ENCODE measurements at places on chromosomes 4 and X. TPM values are rescaled to one million over a fixed set of nuclear protein-coding genes. Genes with fewer than 3 reads are reported as not detected.
A peak's percentile ranks its signal among the peaks of the same experiment; 100 is the strongest.

SMR3A gene
- not detected for total RNA-seq

MAGEB1 gene
- total RNA-seq = not detected

NR0B1 gene
- total RNA-seq = not detected

CXCL8 gene
- not detected for total RNA-seq

PCYT1B gene
- 0.47 TPM for total RNA-seq

NUDT11 gene
- 0.93 TPM for total RNA-seq

WNK3 gene
- total RNA-seq = 0.34 TPM

CCDC110 gene
- not detected for total RNA-seq

USP51 gene
- total RNA-seq = 0.11 TPM

CT45A1 gene
- not detected for total RNA-seq

XIAP gene
- 26.7 TPM for total RNA-seq

PDGFC gene
- 26.4 TPM for total RNA-seq

DNA sequence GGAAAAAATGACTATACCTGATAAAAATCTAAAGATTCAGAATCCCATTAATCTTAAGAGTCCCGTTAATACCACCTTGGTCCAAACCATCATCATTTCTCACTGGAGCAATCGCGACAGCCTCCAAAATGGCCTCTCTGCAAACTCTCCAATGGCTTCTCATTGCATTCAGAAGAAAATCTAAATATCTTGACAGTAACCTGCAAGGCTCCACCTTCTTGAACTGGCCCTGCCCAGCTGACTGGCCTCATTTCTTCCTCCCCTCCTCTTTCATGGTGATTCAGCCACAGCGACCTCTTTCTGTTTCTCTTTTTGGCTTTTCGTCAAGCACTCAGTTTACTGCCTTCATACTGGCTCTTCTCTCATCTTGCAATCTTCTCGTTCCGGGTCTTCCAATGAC is 56.2 kb upstream of the GPRIN3 start:
- no peaks in the 10 kb centered on the region for H3K36me3 ChIP-seq
- no peaks in the 10 kb centered on the region for H3K27me3 ChIP-seq
- no peak for DNase-seq
- no peak overlapping the region for H3K27ac ChIP-seq
- H3K4me3 ChIP-seq = no peak overlapping the region

GRCh38 chrX:15790769-15791290 is 546 bp downstream of the ZRSR2 start:
- peak overlapping the region; percentile 84 for H3K27ac ChIP-seq
- DNase-seq = no peak

- no peak overlapping the region for H3K4me3 ChIP-seq
- no peak overlapping the region for H3K27ac ChIP-seq
- no peak for DNase-seq
- H3K36me3 ChIP-seq = peaks cover 23% of the 10 kb centered on the region
- H3K27me3 ChIP-seq = no peaks in the 10 kb centered on the region
Observed at GRCh38 chr4:147863808-147864472, 132.1 kb downstream of the ARHGAP10 start.

- no peaks in the 10 kb centered on the region for H3K27me3 ChIP-seq
- no peak for DNase-seq
- no peak overlapping the region for H3K4me3 ChIP-seq
- no peaks in the 10 kb centered on the region for H3K4me1 ChIP-seq
- peaks cover 8% of the 10 kb centered on the region for H3K36me3 ChIP-seq
- no peak overlapping the region for H3K27ac ChIP-seq
Observed at GRCh38 chr4:152630324-152630723, 49.5 kb downstream of the TMEM154 start.

GRCh38 chr4:99300934-99301333 is 10.1 kb upstream of the ADH1A start:
- no peaks in the 10 kb centered on the region for H3K27me3 ChIP-seq
- H3K27ac ChIP-seq = peak overlapping the region; percentile 7
- H3K4me1 ChIP-seq = peaks cover 8% of the 10 kb centered on the region
- DNase-seq = peak; percentile 89

DNA sequence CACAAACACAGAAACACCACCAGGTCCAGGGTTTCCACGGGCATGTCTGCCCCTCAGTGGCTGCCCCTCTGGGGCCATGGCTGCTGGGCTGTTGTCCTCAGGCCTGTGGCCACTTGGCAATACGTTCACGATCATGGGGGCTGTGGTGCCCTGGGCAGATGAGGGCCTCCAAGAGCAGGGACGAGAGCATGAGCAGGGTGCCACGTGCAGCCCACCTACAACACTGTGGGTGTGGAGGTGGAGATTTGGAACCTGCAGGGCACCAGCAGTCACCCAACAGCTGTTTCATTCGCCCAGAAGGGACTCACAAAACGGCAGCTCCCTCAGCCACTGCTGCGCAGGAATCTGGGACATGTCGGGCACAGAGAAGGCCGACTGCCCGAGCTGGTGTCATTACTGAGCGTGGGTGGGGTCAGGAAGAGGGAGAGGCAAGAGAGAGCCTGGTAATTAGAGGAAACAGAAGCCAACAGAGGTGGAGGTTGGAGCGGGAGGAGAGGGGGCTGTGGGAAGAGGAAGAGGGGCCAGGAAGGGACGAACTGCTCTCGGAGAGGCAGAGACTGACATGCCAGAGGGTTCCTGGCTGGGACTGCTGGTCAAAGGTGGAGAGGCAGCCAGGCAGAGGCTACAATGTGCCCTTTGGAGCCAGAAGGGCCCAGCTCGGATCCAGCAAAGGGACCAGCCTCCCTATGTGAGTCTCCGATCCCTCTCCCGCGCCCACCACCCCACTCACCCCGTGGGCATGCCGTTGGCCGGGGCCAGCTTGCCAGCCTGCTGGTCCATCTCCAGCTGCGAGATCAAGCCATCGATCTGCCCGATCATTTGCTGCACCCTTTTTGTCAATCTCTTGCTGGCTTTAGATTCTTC is 23.1 kb downstream of the FGFR3 start:
- H3K27me3 ChIP-seq = no peaks in the 10 kb centered on the region
- H3K27ac ChIP-seq = no peak overlapping the region
- no peak for DNase-seq
- H3K4me3 ChIP-seq = no peak overlapping the region
- H3K36me3 ChIP-seq = peaks cover 85% of the 10 kb centered on the region

- H3K36me3 ChIP-seq = no peaks in the 10 kb centered on the region
- DNase-seq = no peak
- H3K27me3 ChIP-seq = no peaks in the 10 kb centered on the region
Observed at GRCh38 chr4:158315706-158316105, 105.4 kb downstream of the TMEM144 start.

DNA sequence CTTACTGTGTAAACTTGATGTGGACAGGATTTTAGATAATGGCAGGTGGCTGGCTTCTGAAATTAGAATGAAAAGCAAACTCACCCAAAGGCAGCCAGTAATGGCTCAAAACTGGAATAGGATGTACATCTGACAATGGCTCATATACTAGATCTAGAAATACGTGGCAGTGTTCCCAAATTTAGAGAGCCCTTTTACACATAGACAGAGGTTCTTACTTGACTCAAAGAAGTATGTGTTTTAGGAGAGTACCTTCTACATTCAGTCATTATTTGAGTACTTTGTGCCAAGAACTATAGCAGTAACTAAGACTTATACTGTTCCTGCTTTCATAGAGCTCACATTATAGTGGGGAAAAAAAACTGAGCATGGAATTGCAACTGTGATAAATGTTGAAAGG is 48.0 kb downstream of the UBE2K start:
- H3K4me3 ChIP-seq = no peak overlapping the region
- no peaks in the 10 kb centered on the region for H3K27me3 ChIP-seq
- H3K36me3 ChIP-seq = peaks cover 20% of the 10 kb centered on the region
- no peak for DNase-seq

GRCh38 chr4:2333916-2334644 is 72.2 kb upstream of the MXD4 start:
- H3K4me3 ChIP-seq = no peak overlapping the region
- DNase-seq = peak; percentile 72
- H3K36me3 ChIP-seq = peaks cover 6% of the 10 kb centered on the region
- H3K27ac ChIP-seq = no peak overlapping the region
- H3K4me1 ChIP-seq = no peaks in the 10 kb centered on the region

GRCh38 chr4:54095110-54095825 is 4.7 kb upstream of the GSX2 start:
- no peak overlapping the region for H3K27ac ChIP-seq
- H3K4me3 ChIP-seq = no peak overlapping the region
- DNase-seq = no peak
- peaks cover 34% of the 10 kb centered on the region for H3K4me1 ChIP-seq
- no peaks in the 10 kb centered on the region for H3K36me3 ChIP-seq

- H3K27ac ChIP-seq = no peak overlapping the region
- no peak for DNase-seq
- H3K4me3 ChIP-seq = no peak overlapping the region
- H3K27me3 ChIP-seq = no peaks in the 10 kb centered on the region
Observed at GRCh38 chr4:108287834-108288413, 119.2 kb upstream of the LEF1 start.

DNA sequence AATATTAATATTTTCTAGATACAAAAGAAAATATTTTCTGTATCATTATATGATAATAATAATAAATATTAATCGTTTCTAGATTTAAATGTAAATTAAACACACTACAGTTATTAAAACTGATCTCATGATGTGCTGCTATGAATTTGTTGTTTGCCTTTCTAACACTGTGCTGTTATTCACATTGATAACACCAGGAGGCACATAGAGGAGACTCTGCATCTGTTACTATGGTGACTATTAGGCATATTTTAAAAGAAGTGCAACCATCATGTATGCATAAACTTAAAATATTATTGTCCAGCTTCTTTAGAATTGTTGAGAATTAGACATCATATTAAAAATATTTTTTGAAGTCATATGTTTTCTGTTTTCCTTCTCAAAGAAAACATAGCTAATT is 11.8 kb upstream of the PDGFC start:
- DNase-seq = no peak
- H3K27me3 ChIP-seq = no peaks in the 10 kb centered on the region
- no peak overlapping the region for H3K27ac ChIP-seq
- no peak overlapping the region for H3K4me3 ChIP-seq

DNA sequence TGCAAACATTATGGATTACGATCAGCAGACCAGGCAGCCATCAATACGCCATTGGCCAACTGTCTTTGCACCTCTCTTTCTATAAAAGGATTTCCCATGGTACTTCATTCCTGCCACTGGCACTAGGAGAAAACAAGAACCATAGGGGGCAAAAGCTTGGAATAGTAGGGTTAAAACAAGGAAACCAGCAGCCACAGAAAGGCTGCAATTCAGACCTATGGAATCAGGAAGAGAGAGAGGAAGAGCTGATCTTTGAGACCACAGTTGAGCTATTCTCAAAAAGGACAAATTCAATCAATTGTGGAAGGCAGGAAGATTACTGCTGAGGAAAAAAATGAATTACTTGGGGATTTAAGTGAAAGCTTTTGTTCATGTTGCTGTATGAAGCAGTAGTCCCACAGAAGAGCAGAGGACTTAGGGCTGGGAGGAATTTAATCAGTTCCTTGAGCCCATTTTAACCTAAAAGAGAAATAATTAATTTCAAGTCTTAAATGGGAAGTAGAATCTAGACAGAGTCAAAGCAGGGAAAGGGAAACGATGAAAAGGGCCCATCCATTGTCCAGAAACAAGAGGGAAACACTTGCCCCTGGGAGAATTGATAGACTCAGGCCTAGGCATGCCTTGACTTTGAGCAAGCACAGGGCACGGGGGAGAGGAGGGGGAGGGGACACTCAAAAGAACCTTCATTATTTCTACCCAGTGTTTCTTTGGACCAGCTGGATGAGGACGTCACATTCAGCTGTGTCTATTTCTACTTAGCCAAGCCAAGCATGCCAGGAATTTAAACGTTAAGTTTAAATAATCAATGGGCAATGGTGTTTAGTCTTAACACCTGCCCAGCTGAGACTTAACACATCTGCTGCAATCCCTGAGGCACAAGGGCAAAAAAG is 50.7 kb downstream of the SCD5 start:
- no peak overlapping the region for H3K27ac ChIP-seq
- H3K4me1 ChIP-seq = peaks cover 5% of the 10 kb centered on the region
- H3K36me3 ChIP-seq = no peaks in the 10 kb centered on the region
- H3K4me3 ChIP-seq = no peak overlapping the region

DNA sequence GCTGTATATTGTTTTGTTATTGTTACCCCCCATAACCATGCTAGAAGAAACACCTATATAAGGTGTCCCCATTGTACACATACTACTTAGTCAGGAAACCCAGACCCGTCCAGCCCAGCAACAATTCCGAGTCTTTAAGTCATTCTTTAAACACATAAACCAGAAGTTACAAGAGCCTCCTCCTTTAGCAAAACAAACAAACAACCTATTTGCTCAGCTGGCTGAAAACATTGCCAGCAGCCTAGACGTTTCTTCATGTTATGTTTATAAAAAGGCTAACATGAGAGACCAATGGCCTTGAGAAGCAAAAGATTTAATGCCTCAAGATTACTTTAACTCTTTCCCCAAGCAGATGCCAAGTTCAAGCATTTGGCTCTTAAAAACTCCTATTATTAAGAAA is 1.4 kb downstream of the ACOX3 start:
- H3K36me3 ChIP-seq = no peaks in the 10 kb centered on the region
- peak overlapping the region; percentile 94 for H3K4me3 ChIP-seq
- DNase-seq = no peak
- H3K27ac ChIP-seq = peak overlapping the region; percentile 94
- no peaks in the 10 kb centered on the region for H3K27me3 ChIP-seq

DNA sequence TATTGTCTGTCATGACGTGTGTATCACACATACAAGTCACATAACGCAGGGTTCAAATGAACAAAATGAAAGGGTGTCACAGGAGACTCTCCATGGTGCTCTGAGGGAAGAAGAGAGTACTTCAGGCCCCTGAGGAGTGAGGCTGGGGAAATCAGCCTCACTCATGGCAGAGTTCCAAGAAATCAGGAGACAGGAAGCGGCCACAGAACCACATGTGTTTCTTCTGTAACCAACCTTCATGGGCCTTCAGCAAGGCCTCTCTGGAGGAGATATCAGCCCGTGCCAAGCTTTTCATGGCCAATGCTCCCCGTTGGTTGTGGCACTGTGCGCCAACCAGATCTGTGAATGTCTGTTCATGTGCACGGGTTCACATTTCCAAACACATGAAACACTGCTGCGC is 76.0 kb downstream of the NAT8L start:
- no peak for DNase-seq
- H3K4me3 ChIP-seq = no peak overlapping the region
- no peak overlapping the region for H3K27ac ChIP-seq
- no peaks in the 10 kb centered on the region for H3K27me3 ChIP-seq
- no peaks in the 10 kb centered on the region for H3K4me1 ChIP-seq

- peaks cover 14% of the 10 kb centered on the region for H3K4me1 ChIP-seq
- DNase-seq = no peak
- peaks cover 14% of the 10 kb centered on the region for H3K36me3 ChIP-seq
- no peaks in the 10 kb centered on the region for H3K27me3 ChIP-seq
Observed at GRCh38 chrX:47232803-47233332, at the start of gene USP11. USP11 (plus strand) TSS chrX:47233009; CDS start chrX:47233044, 35 bp downstream.

DNA sequence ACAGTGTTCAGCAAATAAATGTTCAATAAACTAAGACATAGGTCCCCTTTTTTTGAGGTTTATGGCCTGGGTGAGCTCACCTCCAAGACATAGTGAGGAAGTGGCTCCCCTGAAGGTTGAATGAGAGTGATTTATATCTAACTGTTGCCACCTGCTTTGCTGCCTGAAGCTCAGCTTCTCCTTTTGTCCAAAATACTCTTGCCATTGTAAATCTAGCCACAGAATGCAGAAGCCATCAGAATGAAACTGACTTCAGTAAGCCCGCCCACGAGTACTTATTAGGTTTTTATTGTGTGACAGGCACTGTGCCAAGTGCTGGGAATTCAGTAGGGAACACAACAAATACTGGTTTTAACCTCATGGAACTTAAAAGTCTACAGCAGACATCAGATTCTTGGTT is 18.0 kb downstream of the SPINK2 start:
- H3K4me3 ChIP-seq = no peak overlapping the region
- no peaks in the 10 kb centered on the region for H3K27me3 ChIP-seq
- peaks cover 7% of the 10 kb centered on the region for H3K4me1 ChIP-seq
- H3K27ac ChIP-seq = no peak overlapping the region
- no peak for DNase-seq

- no peak for DNase-seq
- no peak overlapping the region for H3K4me3 ChIP-seq
- H3K27me3 ChIP-seq = no peaks in the 10 kb centered on the region
- H3K4me1 ChIP-seq = no peaks in the 10 kb centered on the region
Observed at GRCh38 chrX:46178763-46179162, 366.5 kb downstream of the ZNF674 start.

Measured in suprapubic skin (tissue), 4 donors.